ENCODE measurements at places on chromosomes 5 and 9. TPM values are rescaled to one million over a fixed set of nuclear protein-coding genes. Genes with fewer than 3 reads are reported as not detected.

DNA sequence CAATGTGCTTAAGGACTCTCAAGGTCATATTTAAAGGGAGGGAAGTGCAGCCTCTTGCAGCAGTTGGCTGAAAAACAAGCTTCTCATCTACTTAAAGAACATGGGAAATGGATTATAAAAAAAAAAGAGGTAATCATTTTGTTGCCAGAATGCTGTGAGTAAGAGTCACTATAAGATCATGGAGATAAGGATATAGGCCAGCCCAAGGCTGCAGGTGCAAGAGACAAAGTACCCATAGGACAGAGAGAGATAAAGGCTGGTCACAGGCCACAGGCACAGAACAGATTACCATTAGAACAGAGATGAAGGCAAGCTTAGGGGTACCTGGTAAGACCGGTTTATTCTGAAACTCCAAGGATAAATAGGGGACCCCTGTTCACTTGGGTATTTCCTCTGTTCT lies 70.5 kb downstream of the CDKN2A start:
- no peak for DNase-seq

DNA sequence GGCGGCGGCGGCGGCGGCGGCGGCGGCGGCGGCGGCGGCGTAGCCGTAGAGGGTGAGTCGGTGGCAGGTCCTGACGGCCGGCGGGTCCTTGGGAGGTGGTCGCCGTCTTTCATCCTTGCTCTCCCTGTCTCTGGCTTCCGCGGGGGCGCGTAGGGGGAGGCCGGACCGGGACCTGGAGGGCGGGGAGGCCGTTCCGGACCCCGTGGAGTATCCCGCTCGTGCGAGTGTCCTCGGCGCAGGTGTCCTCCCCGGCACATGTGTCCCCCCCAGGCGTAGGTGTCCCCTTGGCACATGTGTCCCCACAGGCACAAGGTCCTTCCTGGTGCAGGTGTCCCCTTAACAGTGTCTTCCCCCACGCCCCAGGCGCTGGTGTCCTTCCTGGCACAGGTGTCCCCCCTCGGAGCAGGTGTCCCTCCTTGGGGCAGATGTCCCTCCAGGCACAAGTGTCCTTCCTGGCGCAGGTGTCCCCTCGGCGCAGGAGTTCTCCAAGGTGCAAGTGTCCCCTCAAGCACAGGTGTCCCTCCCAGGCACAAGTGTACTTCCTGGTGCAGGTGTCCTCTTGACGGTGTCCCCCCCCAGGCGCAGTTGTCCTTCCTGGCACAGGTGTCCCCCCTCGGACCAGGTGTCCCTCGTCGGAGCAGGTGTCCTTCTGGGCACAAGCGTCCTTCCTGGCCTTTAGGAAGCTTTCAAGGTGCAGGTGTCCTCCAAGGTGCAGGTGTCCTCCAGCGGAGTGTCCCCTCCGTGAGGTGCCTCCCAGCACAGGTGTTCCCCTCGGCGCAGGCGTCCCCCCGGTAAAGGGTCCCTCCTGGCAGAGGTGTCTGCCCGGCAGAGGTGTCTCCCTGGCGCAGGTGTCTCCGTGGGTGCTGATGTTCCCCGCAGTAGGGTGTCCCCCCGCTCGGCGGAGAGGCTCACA lies 519 bp downstream of the EXOC3 start:
- DNase-seq = no peak

- DNase-seq = no peak
Observed at GRCh38 chr9:36461323-36461722, 61.3 kb upstream of the RNF38 start.

MYMK gene
- total RNA-seq = not detected

SPDL1 gene
- 5.4 TPM for total RNA-seq

PRRT1B gene
- not detected for total RNA-seq

GZMA gene
- 5.4 TPM for total RNA-seq

- no peak for DNase-seq
Observed at GRCh38 chr9:19922476-19923118, 133.8 kb upstream of the SLC24A2 start.

DNA sequence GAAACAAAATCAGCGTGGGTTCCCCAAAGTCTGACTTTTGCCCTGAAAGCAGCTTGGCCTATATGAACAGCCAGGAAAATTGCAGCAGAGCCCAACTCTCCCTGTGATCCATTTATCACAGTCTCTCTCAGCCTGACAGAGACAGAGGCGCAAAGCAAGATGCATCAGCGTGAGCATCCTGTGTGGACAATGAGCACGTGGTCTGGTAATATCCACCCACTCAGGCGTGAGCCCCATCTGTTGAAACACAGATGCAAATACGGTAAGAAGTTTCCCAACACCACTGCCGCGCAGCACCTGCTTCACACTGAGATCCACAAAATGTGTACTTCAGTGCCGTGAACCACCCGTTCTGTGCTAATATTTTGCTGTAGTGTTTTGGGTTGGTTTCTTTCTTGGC lies 114.6 kb downstream of the MRPL36 start:
- no peak for DNase-seq

GRCh38 chr9:37949576-37949975 lies 45.6 kb upstream of the SLC25A51 start:
- DNase-seq = no peak

GRCh38 chr5:116942622-116943021 lies 368.0 kb upstream of the SEMA6A start:
- DNase-seq = no peak

ITGA1 gene
- total RNA-seq = 132 TPM

GOLGA1 gene
- 15.0 TPM for total RNA-seq

FGF10 gene
- total RNA-seq = 10.0 TPM

GPX8 gene
- 29.8 TPM for total RNA-seq

CMYA5 gene
- 1.0 TPM for total RNA-seq

DNA sequence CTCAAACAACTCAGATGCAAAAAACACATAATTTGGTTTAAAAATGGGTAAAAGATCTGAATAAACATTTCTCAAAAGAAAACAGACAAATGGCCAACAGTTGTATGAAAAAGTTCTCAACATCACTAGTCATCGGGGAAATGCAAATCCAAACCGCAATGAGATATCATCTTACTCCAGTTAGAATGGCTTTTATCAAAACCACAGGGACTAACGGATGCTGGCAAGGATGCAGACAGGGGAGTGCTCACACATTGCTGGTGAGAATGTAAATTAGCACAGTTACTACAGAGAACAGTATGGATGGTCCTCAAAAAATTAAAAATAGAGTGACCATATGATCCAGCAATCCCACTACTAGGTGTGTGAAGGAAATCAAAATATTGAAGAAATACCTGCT lies 589.1 kb upstream of the ADAMTS16 start:
- DNase-seq = no peak

GRCh38 chr5:146337264-146337904 lies 1.3 kb upstream of the POU4F3 start:
- DNase-seq = no peak

- DNase-seq = no peak
Observed at GRCh38 chr5:171579976-171580411, 160.5 kb downstream of the FGF18 start.

- DNase-seq = no peak
Observed at GRCh38 chr5:32638309-32638708, 53.0 kb downstream of the SUB1 start.

- DNase-seq = no peak
Observed at GRCh38 chr9:99680191-99680590, 141.5 kb upstream of the NR4A3 start.

ADGRV1 gene
- 0.62 TPM for total RNA-seq

- no peak for DNase-seq
Observed at GRCh38 chr9:135400496-135400895, 79.1 kb upstream of the PPP1R26 start.

- no peak for DNase-seq
Observed at GRCh38 chr5:89297066-89297465, 414.1 kb upstream of the MEF2C start.

DNA sequence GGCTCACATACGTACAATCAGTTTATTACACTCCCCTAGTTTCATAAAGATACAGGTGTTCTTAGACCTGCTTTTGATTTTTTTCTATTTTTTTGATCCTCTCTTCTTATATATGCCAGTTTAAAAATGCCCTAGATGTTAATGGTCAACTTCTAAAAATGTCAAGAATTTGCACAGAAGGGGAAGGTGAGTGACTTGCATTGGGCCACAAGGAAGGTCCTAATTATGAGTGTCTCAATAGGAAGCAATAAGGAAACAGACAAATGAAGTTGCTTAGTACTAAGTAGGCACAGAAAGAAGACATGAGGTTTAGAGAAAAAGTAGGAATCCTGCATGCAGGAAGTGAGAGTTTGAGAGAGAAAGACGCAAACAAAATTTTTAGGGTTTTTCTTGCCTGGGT lies 3.2 kb upstream of the CCDC171 start:
- no peak for DNase-seq

- no peak for DNase-seq
Observed at GRCh38 chr5:125257997-125258396, 511.6 kb upstream of the ZNF608 start.

TGFBI gene
- 322 TPM for total RNA-seq

- no peak for DNase-seq
Observed at GRCh38 chr5:58484505-58484904, 6.7 kb upstream of the GAPT start.

DNA sequence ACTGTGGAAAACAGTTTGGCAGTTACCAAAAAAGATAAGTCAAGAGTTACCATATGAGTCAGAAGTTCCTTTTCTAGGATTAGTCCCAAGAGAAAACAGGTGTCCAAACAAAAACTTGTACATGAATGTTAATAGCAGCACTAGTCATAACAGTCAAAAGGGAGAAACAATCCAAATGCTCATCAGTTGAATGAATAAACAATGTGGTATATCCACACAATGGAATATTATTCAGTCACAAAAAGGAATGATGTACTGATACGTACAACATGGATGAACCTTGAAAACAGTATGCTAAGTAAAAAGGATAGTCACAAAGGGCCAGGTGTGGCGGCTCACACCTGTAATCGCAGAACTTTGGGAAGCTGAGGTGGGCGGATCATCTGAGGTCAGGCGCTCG lies 7.9 kb downstream of the ZNF510 start:
- DNase-seq = no peak

- peak; percentile 86 for DNase-seq
Observed at GRCh38 chr5:141934099-141934844, 10.6 kb downstream of the DELE1 start.

DNA sequence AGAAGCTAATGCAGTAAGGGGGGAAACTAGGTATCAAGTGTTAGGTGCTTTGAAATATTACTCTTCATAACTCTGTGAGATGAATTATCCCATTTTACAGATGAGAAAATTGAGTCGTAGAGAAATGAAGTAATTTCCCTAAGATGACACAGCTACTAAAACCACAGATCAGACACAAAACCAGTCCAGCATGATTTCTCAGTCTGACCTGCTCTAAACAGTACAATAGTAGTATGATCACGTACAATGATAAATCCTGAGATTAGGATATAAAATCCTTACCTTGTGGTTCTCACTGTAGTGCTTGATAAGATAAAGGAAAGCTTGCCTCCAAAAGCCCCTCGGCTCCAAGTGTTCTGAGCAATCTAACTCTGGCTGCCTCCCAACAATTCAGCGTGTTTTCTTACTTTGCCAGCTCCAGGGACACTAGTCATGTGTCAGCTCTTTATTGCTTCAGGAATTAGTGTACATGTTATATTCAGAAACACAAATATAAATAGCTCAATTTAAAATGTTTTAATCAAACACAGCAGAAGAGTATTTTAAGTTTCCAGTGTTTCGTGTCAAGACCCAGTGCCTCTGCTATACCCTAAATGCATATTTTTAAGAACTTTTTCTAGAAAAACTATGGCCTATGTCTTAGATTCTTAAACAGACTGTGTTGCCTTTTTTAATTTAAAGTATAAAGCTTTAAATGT lies 243.6 kb downstream of the DENND1A start:
- no peak for DNase-seq

GRCh38 chr5:61461926-61462325 lies 129.9 kb downstream of the ZSWIM6 start:
- no peak for DNase-seq

TRMT10B gene
- total RNA-seq = 8.1 TPM

PCDHGB1 gene
- total RNA-seq = 3.5 TPM

DNA sequence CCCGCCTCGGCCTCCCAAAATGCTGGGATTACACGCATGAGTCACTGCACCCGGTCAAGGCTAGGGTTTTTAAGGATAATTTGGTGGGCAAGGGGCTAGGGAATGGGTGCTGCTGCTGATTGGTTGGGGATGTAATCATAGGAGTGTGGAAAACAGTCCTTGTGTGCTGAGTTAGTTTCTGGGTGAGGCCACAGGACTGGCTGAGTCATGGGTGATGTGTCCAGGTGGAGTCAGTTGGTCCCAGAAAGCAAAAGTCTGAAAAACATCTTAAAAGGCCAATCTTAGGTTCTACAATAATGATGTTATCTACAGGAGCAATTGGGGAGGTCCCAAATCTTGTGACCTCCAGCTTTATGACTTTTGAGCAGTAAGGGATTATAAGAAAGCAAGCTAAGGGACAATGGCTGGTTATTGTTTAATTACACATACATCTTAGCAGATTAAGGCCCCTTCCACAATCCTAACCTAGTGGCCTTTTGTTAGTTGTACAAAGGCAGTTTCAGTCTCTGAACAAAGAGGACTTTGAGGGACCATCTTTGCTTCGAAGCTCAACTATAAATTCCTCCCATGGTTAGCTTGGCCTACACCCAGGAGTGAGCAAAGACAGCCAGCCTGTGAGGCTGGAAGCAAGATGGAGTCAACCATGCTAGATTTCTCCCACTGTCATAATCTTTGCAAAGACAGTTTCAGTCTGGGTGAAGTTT lies 5.5 kb upstream of the AOPEP start:
- no peak for DNase-seq

DNA sequence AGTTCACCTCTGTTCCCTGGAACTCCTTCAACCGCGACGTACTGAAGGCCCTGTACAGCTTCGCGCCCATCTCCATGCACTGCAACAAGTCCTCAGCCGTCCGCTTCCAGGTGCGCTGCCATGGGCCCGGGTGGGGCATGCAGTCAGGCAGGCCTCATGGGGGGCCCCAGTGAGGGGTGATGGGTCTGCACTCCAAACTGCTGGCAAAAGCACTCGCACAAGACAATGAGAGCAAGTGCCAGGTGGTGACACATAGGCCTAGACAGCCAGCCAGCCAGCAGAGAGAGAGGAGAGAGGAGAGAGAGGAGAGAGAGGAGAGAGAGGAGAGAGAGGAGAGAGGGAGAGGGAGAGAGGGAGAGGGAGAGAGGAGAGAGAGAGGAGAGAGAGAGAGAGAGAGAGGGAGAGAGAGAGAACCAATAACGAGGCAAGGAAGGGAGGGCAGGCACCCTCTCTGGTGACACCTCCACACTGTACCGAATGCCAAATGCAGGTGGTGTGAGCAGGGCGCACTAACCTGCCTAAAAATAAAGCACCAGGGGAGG lies 21.0 kb downstream of the DBH start:
- DNase-seq = no peak

Data from aorta (tissue), 5 donors.